ENCODE measurements at places on chromosomes 7 and 10. TPM values are rescaled to one million over a fixed set of nuclear protein-coding genes. Genes with fewer than 3 reads are reported as not detected.

DNA sequence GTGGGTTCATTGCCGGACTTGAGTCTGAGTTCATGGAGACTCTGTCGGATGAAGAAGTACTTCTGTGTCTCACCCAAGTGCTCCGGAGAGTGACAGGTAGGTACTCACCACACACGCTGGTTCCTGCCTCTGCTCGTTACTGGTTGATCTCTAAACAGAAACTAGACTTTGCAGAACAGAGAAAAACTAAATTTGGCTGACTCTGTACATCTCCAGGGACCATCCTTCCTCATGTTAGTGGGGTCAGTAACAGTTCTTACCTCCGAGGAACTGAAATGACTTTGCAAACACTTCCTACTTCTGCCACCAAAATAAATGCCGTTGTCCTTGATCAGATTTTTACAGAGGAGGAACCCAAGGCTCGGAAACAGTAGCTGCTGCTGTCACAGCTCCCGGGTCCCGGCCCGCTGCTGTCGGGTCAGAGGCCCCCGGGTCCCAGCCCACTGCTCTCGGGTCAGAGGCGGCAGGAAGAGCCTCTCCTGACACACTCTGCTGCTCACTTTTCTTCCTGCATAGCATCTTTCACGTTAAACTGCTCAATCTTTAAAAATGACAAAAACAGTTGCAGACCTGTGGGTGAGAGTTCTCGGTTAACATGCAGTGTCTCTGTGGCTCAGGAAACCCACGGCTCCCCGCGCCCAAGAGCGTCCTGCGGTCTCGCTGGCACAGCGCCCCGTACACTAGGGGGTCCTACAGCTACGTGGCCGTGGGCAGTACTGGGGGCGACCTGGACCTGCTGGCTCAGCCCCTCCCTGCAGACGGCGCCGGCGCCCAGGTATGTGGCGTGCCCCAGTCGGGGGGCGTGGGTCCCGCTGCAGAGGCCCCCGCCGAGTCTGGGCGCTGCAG is 4.8 kb upstream of the MTG1 start:
- DNase-seq = no peak

DNA sequence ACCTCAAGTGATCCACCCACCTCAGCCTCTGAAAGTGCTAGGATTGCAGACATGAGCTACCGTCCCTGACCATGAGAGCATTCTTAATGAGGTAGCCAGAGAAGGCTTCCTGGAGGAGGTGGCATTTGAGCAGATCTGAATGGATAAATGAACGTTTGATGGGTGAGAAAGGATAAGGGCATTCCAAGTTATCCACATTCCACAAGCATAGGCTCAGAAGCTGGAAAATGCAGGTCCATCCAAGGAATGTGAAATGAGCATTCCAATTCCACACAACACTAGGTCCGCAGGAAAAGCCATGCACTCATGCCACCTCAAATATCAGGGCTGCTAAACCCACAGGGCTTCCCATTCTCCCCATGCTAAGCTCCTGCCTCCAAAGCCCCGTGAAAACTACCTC is 17.0 kb downstream of the TMEM130 start:
- no peak for DNase-seq

DNA sequence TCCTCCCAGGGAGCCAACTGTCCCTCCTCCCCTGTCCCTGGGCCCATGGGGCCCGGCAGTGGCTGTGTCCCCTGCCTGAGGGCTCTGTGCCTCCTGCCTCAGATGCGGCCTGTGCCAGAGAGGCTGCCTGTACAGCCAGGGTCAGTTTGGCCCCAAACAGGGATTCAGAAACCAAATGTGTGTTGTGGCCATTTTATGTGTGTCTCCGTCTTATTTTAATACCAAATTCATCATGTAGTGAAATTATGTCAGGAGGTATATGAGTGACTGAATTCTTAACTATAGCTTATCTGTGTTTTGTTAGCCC is 114.8 kb downstream of the NT5C2 start:
- no peak for DNase-seq

DNA sequence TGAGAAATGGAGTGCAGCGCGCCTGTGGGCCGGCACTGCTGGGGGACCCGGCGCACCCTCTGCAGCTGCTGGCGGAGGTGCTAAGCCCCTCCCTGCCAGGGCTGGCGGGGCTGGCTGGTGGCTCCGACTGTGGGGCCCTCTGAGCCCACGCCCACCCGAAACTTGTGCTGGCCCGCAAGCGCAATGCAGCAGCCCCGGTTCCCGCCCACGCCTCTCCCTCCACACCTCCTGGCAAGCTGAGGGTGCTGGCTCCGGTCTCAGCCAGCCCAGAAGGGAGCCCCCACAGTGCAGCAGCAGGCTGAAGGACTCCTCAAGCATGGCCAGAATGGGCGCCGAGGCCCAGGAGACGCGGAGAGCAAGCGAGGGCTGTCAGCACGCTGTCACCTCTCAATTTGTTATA is 1063.0 kb upstream of the AUTS2 start:
- no peak for DNase-seq

GRCh38 chr10:50540069-50540825 is 83.5 kb downstream of the SGMS1 start:
- no peak for DNase-seq

Gene PLEKHS1
- not detected for total RNA-seq

GRCh38 chr10:133151543-133151972 is 8.5 kb upstream of the KNDC1 start:
- DNase-seq = no peak

DNA sequence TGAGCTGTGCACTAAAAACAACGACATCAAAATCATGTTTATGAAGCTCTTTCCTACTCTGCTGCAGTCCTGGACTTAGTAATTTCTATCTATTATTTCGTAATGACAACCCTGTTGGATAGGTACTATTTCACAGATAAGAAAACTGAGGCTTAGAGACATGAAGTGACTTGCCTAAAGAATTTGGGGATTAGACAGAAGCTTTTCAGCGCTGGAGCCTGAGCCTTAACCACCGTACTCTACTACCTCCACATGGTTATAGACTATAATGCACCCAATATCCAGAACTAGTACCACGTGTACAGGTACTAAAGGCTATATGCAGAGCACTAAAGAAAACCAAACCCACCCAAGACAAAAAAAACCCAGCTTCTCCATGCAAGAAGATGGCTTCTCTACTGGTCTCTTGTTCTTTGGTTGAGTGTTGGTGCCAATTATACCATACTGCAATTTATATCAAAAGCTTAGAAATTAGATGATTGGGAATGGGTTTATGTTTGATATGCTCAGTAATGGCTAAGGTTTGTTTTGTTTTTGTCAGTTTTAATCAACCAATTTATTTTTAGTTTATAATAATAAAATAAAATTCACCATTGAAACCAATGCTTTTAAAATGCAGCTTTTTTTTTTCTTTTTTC is 6.5 kb upstream of the SNX10 start:
- DNase-seq = no peak

- DNase-seq = no peak
Measured at GRCh38 chr10:29585488-29585976, 49.2 kb downstream of the SVIL start.

DNA sequence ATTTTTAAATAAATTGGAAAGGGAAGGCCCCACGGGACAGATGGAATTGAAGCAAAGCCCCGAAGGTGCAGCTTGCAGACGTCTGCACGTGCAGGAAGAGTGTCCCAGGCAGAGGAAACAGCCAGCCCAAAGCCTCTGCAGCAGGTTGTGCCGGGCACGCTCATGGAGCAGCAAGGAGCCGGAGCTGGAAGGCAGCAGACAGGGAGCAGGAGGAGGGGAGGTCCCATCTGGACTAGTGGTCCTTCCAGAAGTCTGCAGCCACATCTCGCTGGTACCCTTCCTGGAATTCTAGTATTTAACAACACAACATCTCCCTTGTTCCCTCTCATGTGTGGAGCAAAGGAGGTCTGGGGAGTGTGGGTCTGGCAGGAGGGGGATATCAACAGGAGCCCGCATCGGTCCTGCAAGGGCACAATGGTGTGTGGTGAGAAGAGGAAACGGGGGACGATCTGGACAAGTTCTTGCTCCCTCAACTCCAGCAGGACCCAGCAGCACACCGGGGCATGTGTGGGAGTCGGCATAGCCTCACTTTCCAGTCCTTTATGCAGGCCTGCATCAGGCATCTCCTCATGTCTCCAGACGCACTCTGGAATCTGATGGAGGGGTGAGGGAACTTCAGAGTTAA is 169.3 kb downstream of the GRID1 start:
- DNase-seq = no peak

- no peak for DNase-seq
Measured at GRCh38 chr7:140595468-140596092, 45.0 kb downstream of the DENND2A start.

GRCh38 chr10:131692686-131693334 is 208.0 kb upstream of the PPP2R2D start:
- DNase-seq = no peak

Gene TCF7L2
- 3.1 TPM for total RNA-seq
